Retinal pigment epithelial cell (primary cell): ENCODE measurements at places on chromosomes 3 and 15.
A peak's percentile ranks its signal among the peaks of the same experiment; 100 is the strongest.

DNA sequence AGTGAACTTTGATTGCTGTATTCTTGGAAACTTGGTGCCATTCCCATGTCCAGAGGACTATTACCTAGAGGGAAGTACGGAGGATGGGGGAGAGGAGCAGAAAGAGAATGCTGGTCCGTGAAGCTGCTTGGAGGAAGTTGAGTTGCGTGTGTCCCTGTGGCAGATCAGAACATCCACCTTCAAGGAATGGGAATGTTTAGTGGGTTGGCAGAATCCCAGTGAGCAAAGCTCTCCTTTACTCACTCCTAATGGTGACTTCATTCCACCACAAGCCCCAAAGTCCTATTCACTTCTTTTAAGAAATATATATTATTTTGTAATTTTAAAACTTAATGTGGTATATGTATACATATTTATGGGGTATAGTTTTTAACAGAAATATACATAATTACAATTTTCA lies 247.8 kb upstream of the FEZF2 start:
- DNase-seq, result no peak

- DNase-seq, result peak; percentile 57
These were observed 176.7 kb upstream of the CADPS start for GRCh38 chr3:63051920-63052319.

- DNase-seq, result no peak
These were observed 51.2 kb downstream of the CHAC1 start for GRCh38 chr15:41004490-41004889.

DNA sequence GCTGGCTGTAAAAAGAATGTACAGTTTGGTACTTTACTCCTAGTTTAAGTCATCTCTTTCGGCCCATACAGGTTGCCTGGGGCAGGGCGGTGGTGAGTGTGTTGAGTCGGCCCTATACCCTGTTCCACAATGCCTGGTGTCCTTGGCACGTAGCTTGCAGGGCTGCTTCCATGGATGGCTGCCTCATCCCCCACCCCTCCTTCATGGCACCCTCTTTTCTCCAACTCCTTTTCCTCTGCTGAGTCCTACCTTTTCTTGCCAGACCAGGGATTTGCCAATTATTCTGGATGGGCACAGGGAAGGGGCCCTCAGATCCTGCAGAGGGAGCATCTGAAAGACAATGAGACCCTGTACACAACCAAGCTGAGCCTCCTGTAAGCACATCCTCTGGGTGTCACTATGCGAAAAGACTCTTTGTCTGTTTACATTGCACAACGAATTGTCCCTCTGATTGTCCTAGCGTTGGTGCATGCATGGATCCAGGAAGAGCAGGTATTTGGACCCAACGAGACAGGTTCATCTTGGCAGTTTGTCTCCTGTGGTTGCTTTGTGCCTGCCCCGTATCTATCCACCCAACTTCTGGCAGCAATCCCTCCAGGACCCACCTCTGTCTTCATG lies 73.6 kb upstream of the CGNL1 start:
- DNase-seq, result no peak

DNA sequence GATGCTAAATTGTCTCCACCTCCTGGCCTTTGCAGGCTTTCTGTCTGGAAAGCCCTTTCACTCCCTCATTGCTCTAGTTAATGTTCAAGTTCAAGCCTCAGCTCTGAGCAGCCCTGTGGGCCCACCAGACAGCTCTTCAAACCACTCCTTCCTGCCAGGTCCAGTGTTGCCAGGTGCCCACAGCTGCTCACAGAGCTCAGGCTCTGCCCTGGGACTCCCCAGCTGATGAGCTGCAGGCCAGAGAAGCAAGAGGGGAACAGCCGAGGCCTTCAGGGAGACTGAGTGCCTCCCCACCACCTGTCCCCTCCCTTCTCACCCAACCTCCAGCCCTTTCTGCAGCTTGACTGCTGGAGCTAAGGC lies 1.3 kb upstream of the ZBTB47 start:
- DNase-seq, result no peak

- DNase-seq, result peak; percentile 76
These were observed 353.6 kb downstream of the CLSTN2 start for GRCh38 chr3:140288595-140288994.

- DNase-seq, result no peak
These were observed 57.2 kb downstream of the ITGB5 start for GRCh38 chr3:124829819-124830554.

- no peak for DNase-seq
These were observed 38.7 kb upstream of the UMPS start for GRCh38 chr3:124691599-124691998.

DNA sequence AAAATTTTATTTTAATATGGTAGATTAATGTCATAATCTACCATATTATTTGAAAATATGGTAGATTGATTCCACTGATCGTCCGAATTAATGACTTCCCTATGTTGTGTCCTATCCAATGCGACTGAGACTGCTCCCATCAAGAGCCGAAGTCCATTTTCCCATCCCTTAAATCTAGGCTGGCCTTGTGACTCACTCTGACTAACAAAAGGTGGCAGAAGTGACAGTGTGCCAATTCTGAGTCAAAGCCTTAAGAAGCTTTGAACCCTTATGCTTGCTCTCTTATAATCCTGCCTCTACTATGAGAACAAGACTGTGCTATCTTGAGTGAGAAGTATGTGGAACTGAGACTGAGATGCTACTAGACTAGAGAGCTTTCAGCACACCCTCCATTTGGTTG lies 387.2 kb downstream of the ROBO1 start:
- DNase-seq, result no peak

DNA sequence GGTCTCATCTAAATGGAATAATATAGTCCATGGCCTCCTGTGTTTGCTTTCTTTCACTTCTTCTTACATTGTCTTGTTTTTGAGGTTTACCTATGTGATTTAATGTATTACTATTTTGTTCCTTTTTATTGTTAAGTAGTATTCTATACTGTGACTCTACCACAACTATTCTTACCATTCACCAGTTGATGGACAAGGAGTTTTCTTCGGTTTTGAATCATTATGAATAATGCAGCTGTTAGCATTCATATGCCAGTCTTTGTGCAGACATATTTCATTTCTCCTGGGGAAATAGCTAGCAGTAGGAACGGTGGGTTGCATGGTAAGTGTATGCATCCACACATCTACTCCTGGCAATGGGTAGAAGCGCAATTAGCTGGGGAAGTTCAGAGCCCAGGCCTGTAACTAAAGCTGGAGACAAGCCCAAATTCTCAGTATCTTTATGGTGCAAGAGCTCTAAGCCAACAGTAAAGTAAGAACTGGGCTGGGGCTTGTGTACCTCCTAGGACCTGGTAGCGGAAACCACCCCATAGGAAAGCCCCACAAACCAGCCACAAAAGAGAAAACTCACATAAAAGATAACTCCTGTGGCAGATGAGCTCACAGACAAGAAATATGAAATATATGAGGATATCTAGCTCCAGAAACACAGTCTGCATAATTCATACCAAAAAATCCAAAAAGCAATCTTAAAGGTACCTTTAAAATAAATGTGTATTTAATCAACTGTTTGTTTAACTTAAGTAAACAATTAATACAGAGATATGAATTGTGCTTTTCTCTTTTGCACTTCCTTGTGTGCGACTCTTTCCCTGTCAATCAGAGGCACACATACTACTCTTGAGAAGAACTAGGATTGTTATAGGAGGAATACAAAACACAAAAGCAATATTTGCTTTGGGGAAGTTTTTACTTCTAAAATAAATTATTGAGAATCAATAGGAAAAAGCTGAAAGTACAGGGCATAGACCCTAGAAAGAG lies 2.7 kb upstream of the CSTA start:
- no peak for DNase-seq

GRCh38 chr3:21436835-21437234 lies 314.2 kb downstream of the ZNF385D start:
- no peak for DNase-seq

GRCh38 chr3:153848702-153849101 lies 272.5 kb upstream of the ARHGEF26 start:
- DNase-seq, result no peak

DNA sequence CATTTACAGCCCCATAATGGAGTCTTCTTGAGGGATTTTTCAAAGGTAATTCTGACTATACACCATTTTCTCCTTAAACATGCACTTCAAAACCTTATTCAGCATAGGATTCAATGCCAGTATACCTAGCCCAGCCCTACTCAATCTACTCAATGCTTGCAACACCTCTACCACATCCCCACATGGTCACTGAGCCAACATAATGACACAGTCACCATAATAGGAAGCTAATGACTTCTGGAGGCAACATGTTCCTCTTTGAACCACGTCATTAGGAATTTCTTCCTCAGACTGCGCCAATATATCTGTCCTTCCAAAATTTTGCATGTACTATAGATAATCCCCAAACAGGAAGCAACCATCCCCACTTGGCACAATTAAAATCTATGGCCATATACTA lies 153.9 kb upstream of the SETMAR start:
- DNase-seq, result no peak

- DNase-seq, result no peak
These were observed 196.2 kb upstream of the MRPL3 start for GRCh38 chr3:131699001-131699400.

DNA sequence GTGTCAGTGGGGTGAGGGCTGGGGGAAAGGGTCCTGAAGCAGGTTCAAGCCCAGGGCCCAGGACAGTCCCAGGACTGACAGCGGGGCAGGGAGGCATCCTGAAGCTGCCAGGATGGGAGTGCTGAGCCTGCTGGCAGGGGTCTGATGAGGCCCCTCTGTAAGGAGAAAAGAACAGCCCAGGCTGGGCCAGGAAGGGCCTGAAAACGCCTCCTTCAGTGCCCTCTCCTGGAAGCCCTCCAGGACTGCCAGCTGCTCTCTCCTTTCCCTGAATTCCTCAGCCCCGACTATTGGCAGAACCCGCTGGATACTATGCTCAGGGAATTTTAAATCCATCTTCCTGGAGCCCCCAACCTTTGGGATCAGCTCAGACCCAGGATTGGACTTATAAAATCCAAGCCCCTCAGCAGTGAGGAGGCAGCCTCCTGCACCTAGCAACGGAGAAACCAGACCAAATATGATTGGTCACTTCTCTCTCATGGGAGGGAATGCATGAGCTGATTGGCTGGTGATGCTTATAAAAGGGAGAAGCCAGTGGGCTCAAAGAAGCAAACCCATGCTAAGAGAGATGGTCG lies 203.5 kb upstream of the LINGO1 start:
- no peak for DNase-seq

DNA sequence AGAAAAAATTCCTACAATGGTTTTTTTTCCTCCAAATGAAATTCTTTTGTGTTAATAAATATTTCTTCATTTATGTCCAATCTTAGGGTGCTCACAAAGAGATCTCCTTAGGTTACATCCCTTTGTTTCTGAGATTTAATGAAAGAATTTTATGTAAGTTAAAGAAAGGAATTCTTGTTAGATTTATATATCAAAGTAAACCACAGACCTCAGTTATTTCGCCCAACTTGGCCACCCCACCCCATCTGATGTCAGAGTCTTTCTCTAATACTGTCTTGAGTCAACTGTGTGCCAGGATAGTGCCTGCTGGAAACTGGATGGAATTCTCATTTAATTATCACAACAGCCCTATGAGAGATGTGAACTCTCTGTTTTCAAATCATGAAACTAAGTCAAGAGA lies 259.9 kb downstream of the OPA1 start:
- no peak for DNase-seq

DNA sequence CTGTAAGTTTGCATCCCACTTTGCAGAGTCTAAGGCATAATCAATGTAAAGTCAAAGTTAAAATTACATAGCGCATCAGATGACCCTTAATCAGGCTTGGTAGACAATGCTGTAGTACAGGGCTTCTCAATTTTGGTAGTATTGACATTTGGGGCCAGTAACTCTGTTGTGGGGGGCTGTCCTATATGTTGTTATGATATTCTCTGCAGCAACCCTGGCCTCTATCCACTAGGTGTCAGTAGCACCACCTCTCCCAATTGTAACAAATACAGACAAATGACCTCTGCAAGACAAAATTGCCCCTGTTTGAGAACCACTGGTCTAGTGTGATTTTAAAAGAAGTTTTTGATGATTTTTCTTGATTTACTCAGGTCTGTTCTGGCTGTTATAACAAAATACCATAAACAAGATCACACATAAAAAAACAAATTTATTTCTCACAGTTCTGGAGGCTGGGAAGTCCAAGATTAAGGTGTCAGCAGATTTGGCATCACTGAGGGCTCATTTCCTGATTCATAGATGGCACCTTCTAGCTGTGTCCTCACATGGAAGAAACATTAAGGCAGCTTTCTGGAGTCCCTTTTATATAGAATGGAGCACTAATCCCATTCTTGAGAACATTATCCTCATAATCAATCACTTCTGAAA lies 37.6 kb upstream of the SLC9A9 start:
- DNase-seq, result no peak

- DNase-seq, result no peak
These were observed 91.8 kb downstream of the FILIP1L start for GRCh38 chr3:100022506-100022905.

DNA sequence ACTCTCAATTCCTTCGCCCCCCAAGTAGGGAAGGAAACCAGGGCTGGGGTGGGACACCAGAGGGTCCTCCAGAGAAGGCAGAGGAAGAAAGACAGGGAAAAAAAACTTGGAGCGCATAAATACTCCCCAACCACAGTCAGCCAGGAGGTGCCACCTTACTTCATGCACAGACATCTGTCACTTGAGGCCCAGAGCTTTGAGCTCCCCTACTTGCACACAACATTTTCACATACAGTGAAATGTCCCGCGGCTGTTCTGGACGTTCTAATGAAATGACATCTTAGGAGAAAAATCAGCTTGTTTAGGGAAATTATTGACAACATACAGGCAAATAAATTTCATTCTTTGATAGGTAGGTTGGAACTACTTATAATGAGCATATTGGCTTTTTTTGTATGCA lies 113.0 kb downstream of the LIPC start:
- no peak for DNase-seq

DNA sequence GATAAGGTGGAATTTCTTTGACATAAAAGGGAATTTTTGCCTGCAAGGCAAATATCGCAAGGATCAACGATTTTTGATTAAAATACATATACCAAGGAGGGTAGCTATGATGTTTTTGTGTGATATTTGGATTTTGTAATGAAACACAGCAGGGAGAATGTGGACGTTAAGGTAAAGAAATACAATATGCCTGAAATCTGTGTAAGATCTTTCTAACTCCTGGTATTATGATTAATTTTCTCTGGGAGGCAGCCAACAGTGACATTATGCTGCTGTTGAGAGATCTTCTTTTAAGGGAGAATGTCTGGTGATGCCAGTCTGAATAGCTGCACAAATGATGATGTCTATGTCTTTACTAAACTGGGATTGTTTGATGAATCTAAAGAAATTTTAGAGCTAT lies 972.2 kb downstream of the SQOR start:
- DNase-seq, result no peak
